ENCODE measurements at places on chromosomes 4 and X.

DNA sequence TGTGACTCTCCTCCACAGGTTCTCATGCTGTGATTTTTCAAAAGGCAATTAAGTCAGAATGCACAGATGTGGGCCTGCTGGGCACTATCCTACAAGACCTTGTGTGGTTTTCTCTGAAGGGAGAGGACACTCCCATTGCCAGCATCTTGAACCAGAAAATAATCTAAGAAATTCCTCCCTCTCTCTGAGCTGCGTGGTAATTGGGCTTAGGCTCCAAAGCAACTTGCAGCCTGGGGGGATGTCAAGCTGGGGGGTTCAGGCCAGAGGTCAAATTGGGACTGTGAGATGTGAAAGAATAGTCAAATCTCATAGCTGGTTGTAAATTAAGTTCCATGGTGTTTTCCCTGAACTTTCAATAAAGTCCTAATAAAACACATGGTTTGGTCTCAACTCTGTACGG lies 350.6 kb upstream of the SLC7A11 start:
- no peak for DNase-seq

- DNase-seq = no peak
Measured at GRCh38 chr4:165810726-165811125, 62.3 kb upstream of the TLL1 start.

GRCh38 chrX:110082161-110082560 lies 79.2 kb downstream of the TMEM164 start:
- no peak for DNase-seq

- DNase-seq = no peak
Measured at GRCh38 chr4:8336412-8337075, 67.0 kb downstream of the HTRA3 start.

GRCh38 chrX:20594985-20595384 lies 328.3 kb upstream of the RPS6KA3 start:
- DNase-seq = no peak

DNA sequence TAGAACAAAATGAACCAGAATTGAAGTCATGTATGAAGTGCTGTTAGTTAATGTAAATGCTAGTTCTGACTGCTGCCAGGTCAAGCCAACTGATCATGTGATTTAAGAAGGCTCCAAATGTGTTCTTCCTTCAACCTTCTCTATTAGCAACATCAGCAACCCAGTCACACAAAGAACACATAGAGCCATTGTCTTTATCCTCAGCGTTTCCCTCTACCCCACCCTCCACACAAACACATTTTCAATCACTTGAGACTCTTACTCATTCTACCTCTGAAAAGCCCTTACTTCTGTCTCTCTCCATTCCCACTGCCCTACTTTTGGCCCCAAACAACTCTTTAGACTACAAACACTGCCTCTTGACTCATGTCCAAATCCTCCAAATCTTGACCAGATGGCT lies 89.7 kb upstream of the KDR start:
- no peak for DNase-seq

- no peak for DNase-seq
Measured at GRCh38 chr4:2072971-2073807, 14.1 kb downstream of the NAT8L start.

DNA sequence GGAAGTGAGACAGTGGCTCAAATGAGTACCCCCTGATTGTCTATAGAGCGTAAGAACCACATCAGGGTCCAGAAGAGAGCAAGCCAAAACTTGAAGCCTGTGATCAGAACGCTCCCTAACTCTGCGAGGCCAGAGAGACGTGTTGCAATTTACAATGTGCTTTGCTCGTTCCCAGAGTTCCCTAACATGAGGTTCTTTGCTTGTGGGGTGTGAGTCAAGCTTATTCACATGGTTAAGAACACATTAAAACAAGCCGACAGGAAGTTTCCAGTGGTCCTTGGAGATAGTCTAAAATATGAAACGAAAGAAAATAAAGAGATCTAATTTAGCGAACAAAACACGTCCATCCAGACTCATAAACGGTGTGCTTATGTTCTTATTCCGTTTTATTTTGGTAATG lies 702.3 kb downstream of the TRIML1 start:
- DNase-seq = no peak

DNA sequence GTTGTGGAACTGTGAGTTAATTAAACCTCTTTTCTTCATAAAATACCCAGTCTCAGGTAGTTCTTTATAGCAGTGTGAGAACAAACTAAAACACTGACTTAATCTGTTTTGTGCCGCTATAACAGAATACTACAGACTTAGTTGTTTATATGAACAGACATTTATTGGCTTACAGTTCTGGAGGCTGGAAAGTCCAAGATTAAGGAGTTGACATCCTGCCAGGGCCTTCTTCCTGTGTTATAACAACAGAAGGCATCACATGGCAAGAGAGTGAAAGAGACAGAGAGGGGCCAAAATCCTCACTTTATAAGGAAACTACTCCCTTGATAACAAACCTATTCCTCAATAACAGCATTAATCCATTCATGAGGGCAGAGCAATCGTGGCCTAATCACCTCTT lies 42.5 kb upstream of the KCNIP4 start:
- DNase-seq = no peak

- no peak for DNase-seq
Measured at GRCh38 chr4:186255122-186255521, 10.9 kb upstream of the F11 start.

GRCh38 chr4:14929669-14930068 lies 72.6 kb upstream of the CPEB2 start:
- no peak for DNase-seq

DNA sequence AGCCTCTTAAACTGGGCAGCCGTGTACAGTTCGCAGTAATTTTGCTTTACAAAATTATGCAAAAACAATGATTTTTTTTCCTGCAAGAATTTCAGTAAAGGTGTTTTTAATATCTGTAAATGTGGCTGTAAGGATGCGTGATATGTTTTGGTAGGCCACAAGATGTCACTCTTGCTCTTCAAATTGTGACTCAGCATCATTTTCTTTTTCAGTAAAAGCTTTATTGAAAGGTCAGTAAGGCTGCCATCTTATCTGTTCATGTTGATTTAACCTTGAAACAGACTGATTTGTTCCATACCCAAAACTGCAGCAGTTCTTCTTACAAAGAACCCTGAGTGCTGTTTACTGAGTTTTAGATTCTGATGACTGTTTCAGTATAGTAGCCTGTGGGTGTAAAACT lies 39.9 kb downstream of the TXLNG start:
- no peak for DNase-seq

GRCh38 chr4:40808926-40809457 lies 59.2 kb downstream of the NSUN7 start:
- no peak for DNase-seq

- DNase-seq = no peak
Measured at GRCh38 chr4:32658019-32658418, 1937.8 kb downstream of the PCDH7 start.

DNA sequence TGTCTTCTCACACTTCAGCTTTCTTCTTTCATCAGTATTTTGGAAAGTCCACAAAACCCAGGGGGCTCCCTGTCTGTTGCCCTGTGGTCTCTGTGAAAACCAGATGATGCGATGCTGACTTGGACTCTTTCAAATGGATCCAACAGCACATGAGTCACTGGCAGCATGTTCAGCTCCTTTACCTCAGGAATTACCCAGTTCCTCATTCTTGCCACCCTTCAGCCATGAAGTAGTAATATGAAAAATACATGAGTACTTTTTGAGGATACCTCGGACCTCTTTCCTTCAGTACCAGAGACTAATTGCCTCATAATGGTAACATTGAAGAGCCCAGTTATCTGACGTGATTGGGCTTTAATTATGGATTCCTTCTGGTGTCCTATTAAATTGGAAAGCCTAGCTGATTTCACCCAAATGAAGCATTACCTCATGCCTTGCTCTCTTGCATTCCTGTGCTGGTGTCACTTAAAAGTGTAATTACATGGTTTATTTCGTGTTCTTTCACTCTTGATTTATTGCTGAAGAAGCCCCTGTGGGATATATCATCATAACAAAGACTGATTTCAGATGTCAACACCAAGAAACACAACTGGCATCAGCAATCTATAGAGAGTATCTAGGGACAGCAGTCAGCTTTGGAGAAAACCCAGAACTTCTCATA lies 63.4 kb downstream of the NFKB1 start:
- no peak for DNase-seq

DNA sequence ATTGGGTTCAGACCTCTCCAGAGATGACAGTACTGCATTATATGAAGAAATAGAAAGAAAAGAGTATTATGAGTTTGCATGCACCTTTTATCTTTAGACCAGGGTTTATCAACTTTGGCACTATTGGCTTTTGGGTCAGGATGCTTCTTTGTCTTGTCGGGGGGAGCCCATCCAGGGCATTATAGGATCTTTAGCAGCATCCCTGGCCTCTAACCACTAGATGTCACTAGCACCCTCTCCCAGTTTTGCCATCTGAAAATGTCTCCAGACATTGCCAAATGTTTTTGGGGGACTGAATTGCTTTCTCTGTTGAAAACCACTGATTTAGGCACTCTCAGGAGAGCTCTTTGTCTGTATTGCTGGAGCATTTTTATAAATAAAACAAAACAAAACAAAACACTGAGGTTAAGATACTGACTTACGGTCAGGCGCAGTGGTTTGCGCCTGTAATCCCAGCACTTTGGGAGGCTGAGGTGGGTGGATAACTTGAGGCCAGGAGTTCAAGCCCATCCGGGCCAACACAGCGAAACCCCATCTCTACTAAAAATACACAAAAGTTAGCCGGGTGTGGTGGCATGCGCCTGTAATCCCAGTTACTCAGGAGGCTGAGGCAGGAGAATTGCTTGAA lies 23.6 kb downstream of the CA5B start:
- DNase-seq = peak; percentile 39

DNA sequence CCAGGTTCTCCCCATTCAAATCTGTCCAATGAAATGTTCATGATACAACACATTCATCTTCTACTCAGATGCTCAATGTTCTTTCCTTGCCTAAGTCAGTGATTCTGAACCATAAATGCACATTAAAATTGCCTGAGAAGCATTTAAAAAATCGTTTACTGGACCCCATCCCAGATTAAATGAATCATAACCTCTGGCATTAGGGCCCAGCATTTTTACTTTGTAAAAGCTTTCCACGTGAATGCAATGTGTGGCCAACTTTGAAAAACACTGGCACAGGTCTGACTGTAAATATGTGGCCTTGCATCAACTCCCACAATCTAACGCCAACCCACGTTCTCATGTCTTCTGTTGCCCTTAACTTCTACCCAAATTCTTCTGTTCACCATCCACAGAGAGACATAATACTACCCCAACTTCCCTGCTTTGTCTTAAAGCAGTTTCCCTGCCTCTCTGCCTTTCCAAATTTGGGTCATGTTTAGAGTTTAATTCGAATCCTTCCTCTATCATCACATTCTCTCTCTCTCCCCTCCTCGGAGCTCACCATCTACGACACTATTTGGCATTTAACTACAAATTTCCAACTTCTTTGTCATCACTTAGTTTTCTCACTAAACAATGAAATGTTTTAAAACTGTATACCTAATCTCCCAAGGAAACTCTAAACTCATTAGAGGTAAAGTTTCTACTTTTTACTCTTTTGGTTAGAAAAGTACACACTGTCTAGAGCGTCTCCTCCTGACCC lies 78.7 kb downstream of the PRKG2 start:
- no peak for DNase-seq

DNA sequence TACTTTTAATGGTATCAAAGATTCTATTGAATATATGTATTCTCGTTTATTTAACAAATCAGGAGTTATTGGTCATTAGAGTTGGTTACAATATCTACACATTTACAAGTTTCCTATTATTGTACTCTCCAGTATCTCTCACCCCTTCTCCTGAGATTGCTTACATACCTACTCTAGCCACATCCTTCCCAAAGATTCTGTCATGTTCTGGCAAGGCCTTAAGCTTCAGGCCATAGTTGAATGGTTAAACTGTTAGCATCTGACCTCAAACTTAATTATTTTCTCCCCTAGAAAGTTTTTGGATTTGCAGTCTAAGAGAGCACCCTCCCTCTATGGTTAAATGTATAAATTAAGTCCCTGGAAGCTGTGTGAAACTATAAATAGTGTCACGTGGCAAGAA lies 784.2 kb downstream of the GLUD2 start:
- DNase-seq = no peak

GRCh38 chr4:149293046-149293649 lies 522.5 kb downstream of the IQCM start:
- no peak for DNase-seq

DNA sequence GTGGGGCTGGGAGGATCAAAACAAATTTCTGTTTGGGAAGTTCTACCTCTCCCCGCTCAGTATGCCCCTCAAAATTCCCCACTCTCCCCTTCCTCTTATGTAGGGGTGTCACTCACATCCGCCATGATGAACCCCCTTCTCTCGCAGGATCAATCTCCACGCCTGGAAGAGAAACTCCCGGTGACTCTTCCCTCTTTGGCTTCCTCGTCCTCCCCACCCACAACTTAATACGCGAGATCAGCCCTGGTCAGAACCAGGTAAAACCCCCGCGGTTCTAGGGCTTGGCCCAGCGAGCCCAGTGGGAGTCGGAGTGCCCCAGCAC lies 427 bp downstream of the LAMTOR3 start:
- no peak for DNase-seq

- DNase-seq = no peak
Measured at GRCh38 chr4:146647615-146648460, 9.1 kb downstream of the POU4F2 start.

GRCh38 chr4:112093636-112094202 lies 51.5 kb upstream of the FAM241A start:
- DNase-seq = no peak

DNA sequence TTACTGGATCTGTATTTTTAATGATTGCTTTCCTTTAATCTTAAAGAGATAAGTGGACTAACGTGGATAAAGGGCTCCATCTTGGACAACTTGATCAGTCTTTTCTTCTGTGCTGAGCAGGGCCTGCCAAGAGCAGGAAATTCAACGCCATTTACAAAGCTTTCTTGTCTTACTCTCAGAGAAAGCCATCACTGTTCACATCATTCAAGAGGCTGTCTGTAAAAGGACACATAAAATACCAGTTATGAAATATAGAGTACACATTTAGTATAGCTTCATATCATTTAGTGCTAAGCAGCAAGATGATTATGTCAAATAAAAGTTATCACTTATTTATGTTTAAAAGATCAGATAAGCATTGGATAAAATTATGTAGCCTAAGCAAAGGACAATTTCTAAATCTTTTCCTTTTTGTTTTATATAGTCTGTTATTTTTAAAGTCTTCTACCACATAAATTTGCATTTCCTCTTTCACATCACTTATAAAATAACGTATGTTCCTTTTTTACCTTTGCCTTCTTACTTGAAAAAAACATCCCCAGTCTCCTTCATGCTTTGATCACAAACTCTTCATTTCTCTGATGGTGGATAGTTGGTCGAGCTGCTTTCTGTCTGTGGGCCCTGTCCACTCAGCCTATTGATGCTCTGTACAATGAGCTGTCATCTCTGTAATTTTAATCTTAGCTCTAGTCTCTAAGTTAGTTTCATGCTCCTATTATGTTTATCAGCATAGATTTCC lies 2.1 kb upstream of the CCNG2 start:
- no peak for DNase-seq

All from central memory CD4-positive, alpha-beta T cell (primary cell).